AG09309 (cell line): ENCODE measurements at places on chromosomes 6 and 20.

DNA sequence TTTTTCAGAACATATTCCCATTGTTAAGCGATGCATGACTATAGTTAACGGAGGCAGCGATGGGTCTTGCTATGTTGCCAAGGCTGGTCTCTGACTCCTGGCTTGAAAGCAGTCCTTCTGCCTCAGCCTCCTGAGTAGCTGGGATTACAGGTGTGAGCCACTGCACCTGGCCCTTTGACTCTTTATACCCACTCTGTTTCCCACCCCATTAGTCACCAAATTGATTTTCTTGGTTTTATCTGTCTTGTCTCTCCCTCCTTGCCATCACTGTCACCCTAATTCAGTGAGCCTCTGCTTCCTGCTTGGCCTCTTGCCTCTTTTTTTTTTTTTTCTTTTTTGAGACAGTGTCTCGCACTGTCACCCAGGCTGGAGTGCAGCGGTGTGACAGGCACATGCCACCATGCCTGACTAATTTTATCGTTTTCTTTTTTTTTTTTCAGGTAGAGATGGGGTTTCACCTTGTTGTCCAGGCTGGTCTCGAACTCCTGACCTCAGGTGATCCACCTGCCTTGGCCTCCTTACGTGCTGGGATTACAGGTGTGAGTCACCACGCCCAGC lies 31.3 kb downstream of the ZFAND3 start:
- DNase-seq: no peak

DNA sequence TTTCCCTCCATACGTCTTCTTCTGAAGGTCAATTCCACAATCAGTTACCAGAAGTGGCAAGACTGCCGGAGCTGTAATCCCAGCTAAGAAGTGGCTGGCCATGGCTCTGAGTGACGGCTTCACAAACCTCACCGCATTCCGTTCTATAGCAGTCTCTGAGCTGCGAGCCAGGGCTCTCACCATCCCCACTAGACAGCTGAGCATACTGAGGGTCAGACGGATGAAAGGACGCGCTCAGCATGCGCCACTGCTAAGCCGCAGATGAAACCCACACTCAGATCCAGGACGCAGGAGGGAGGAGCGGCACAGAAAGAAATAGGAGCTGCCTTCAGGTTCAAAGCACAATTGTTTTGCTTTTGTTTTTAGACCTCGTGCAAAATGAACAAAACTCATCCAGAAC lies 97.9 kb downstream of the ANKRD60 start:
- no peak for DNase-seq

GRCh38 chr6:83708970-83709747 lies at the start of gene SNAP91:
Gene SNAP91, minus strand, starts transcription at chr6:83709101. Its CDS starts 1,174 bp downstream, at chr6:83707927.
- no peak for DNase-seq

DNA sequence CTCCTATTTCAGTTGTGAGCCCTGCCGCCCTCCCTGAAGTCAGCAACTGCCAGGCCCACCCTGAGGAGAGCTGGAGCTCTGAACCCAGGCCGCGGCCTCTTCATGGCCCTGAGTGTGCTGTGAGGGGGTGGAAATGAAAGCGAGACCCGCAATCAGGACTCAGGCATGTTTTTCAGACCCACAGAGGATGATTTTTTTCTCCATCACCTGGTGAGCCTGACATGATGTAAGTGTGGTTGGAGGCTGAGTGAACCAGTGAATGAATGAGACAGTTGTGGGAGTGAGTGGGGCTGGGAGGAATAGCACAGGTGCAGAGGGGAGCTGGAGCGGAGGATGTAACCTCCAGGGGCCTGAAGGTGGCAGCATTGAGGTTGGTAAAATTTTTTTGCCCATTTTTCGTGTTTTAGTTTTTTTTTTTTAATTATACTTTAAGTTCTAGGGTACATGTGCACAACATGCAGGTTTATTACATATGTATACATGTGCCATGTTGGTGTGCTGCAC lies 18.3 kb downstream of the RAET1L start:
- DNase-seq: no peak

DNA sequence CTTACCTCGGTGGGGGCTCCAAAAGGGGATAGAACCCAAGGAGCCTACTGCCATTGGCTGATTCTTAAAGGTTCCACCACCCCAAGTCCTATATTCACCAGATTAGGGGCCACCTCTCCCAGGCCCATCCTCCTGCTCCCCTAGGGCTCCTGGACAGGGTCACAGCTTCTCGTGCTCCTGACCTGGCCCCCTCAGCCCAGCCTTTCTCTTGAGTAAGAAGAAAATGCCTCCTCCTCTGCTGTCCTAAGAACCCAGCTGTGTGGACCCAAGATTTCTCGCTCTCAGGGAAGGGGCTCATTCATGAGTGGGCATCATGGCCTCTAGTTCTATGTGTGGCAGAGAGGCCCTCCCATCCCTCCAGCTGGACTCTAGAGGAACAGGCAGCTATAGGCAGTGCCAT lies 16.6 kb downstream of the HLA-DPB1 start:
- no peak for DNase-seq

DNA sequence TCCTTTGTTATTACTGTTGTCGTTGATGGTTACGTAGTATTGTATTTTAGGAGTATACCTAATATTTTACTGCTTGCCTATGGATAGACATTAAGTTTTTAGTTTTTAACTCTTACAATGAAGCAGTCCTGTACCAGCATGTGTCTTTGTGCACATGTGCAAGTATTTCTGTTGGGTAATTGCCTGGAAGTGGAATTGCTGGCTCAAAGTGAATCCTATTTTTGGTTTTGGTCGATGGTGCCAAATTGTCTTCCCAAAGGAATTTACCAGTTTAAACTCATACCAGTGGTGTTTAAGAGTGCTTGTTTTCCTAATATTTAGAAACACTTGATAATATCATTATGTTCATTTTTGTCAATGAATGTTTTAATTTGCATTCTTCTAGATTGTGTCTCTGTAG lies 75.5 kb downstream of the ANKS1A start:
- peak; percentile 25 for DNase-seq

- peak; percentile 71 for DNase-seq
Observed at GRCh38 chr6:44054721-44055559, 72.3 kb downstream of the MRPL14 start.

GRCh38 chr6:105511639-105512038 lies 108.8 kb upstream of the PREP start:
- DNase-seq: no peak

GRCh38 chr6:2037237-2037926 lies 208.0 kb downstream of the GMDS start:
- no peak for DNase-seq

DNA sequence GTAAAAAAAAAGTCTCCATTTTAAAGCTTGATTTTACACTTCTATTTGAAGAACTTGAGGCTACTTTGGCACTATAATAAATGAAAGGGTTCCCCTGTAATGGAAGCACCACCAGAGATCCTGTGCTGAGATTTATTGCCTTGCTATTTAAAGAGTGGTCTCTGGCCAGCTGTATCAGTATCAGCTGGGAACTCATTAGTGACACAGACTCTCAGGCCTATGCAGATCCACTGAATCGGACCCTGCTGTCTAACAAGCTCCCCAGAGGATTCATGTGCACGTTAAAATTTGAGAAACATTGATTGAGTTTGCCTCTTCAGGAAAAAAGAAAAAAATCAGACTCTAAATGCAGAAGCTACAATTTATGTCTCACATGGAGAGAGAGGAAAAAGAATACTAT lies 299.9 kb upstream of the BMP2 start:
- no peak for DNase-seq

- no peak for DNase-seq
Observed at GRCh38 chr20:58184984-58185383, 43.5 kb downstream of the ANKRD60 start.

DNA sequence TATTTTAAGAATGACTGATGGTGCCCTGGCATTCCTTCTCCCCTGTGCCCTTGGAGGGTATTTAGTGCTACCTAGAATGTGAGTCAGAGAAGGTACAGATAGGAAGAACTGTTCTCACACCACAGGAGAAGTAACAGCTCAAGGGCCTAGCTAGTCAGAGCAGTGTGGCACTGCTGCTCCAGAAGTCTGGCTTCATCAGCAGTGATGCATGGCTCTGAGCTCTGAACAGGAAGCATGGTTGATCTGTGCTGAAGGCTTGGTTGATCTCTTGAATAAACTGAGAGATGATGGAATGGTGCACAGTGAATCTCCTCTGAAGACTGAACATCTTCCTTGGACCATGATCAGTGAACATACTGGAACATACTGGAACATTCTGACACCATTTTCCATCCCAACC lies 425.3 kb upstream of the SLC35B3 start:
- no peak for DNase-seq

DNA sequence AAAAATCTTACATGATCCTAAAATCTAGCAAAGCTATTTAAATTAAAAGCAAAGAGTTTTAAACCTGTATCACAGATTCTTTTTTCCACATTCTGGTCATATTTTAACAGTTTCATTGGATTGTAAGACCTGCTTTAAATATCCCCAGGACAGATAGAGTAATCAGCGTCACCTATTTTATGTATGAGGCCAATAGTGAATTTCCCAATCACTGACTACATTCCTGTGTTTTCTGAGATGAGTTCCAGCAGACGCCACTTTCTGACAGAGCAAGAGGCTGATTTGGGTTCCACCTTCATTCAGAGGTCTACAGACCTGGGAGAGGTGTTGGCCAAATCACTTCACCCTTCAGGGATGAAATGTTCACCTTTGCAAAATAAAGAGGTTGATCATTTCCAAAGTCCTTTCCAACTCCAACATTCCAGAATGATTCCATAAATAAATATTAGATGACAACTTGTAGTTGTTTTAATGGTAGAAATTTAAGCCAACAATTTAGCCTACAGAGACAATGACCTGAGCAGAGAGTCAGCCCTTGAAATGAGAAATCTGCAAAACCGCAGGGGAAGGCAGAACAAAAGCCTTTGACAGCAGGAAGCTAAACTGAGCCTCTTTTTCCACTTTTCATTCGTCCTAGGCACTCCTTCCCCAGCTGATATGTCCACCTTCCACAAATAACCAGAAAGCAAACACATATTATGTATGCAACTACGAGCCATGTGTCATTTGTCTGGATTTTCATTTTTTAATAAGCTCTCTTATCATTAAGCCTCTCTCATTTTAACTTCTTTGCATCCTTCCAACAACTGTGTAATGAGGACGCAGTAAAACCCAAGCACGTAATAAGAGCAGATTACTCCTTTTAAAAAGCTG lies 105.2 kb downstream of the TFAP2A start:
- DNase-seq: no peak

GRCh38 chr6:146267946-146268345 lies 239.1 kb downstream of the GRM1 start:
- no peak for DNase-seq

- no peak for DNase-seq
Observed at GRCh38 chr6:108744244-108744972, 103.8 kb upstream of the ARMC2 start.

- no peak for DNase-seq
Observed at GRCh38 chr6:84512391-84512790, 252.0 kb downstream of the TBX18 start.

GRCh38 chr6:41162687-41163418 lies at the start of gene TREM2:
Gene TREM2, minus strand, starts transcription at chr6:41163116. Its CDS starts 34 bp downstream, at chr6:41163082.
- DNase-seq: no peak

DNA sequence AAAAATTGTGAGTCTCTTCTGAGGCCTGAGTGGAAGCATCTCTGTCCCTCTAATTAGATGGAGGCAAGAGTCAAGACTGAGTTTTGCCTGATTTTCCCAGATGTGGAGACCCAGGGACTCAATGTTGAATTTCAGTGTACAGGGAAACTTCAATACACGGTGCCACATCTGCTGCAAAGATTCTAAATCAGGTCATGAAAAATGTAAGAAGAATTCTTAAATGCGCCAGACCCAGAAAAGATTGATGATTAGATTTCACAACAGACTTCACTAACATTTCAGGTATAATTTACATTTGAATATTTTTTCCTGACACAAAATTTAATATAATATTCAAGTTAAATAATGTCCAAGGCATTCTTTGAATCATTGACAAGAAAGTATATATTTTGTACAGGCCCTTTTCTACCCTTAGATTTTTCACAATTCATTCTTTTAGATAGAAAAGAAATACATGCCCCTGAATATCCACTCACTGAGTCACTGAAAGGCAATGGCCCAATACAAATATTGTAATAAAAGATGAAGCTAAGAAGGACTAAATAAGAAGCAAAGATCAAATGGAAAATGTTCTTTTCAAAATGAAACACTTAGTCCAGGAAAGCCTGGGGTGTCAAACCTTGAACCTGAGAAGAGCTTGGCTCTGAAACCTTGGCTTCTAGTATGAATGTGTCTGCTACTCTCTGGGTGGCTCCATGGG lies 18.2 kb upstream of the HDGFL1 start:
- no peak for DNase-seq

GRCh38 chr20:1086277-1087213 lies 31.9 kb upstream of the PSMF1 start:
- DNase-seq: no peak

DNA sequence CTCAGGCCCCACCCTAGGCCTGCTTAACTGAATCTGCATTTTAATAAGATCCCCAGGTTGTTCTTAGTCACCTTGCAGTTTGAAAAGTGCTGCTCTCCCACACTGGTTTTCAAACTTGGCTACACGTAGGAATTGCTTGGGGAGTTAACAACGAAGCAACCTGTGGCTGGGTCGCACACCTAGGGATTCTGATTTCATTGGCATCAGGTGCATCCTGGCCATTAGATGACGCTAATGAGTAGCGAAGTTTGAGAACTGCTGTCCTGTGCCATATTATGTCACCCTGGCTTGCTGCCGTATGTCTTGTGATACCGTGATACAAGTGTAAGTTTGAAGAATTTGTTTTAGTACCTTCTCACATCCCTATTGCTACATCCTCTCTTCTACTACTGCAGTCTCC lies 28.2 kb upstream of the FUCA2 start:
- DNase-seq: no peak

GRCh38 chr6:134821397-134821796 lies 128.5 kb downstream of the ALDH8A1 start:
- no peak for DNase-seq

DNA sequence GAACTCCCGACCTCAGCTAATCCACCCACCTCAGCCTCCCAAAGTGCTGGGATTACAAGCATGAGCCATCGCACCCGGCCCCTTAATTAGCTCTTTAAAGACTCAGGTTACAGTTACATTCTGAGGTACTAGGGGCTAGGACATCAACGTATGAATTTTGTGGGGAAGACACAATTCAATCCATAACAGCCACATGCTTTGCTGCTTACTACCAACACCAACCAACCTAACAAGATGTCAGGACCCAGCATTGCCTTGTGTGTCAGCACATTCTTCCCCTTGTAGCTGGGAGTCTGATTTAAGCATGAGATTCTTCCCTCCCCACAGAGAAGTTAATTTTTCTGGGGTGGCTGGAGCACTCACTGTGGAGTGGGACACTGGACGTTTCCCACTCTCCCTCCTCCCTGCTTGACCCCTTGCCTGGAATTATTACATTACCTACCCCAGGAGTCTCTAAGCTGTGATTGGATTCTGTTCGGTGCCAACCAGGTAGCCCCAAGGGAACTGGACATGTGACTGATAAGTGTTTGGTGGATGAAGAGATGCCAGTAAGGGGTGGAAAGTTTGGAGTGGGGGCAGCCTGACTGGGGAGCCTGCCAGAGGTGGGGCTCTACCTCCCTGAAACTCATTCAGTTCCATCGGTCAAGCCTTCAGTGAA lies 5.6 kb upstream of the PXMP4 start:
- DNase-seq: no peak

- DNase-seq: no peak
Observed at GRCh38 chr20:13256606-13257005, 35.5 kb downstream of the ISM1 start.

- no peak for DNase-seq
Observed at GRCh38 chr6:136959471-136959891, 37.4 kb downstream of the SLC35D3 start.

GRCh38 chr6:46184114-46184513 lies 13.3 kb upstream of the ENPP5 start:
- peak; percentile 71 for DNase-seq
